ENCODE measurements at places on chromosomes 2 and 18. TPM values are rescaled to one million over a fixed set of nuclear protein-coding genes. Genes with fewer than 3 reads are reported as not detected.

DNA sequence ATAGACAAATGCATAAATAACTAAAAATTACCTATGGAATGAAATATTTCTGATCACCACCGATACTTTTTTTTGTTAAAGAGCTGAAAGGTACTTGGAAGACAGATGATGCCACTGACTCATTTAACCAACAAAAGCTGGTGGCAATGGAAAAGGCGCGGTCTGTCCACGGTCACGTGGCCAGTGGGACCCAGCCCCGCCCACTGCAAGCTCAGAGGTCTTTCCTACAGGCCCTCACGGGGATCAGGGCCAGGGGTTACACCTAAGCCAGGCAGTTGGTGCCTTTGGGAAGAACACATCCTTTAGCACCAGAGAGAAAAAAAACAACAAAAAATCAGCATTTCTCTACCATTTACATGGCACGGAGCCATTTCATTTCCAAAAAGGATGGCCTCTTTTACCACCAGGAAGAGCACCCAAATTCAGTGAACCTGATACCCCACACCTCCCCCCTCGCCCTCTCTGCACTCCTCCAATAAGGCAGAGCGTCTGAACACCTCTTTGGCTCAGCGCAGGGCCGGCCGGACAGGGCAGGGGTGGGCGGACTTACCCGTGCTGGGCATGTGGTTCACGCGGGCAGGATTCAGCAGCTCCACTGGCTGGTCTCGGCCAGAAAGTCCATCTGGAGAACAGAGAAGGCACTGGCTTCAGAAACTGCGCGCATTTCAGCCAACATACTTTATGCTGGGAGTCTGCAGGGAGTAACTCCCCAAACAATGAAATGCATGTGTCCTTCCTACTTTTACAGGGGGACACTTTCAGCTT is 164.6 kb downstream of the HDAC4 start:
- H3K27ac ChIP-seq, result no peak overlapping the region
- H3K27me3 ChIP-seq, result no peaks in the 10 kb centered on the region
- no peaks in the 10 kb centered on the region for H3K36me3 ChIP-seq

GRCh38 chr2:174485788-174486562 is 854 bp downstream of the GPR155 start:
- DNase-seq, result no peak
- H3K27ac ChIP-seq, result peak overlapping the region; percentile 77
- H3K27me3 ChIP-seq, result no peaks in the 10 kb centered on the region
- no peaks in the 10 kb centered on the region for H3K36me3 ChIP-seq
- peak overlapping the region; percentile 87 for H3K4me3 ChIP-seq

DNA sequence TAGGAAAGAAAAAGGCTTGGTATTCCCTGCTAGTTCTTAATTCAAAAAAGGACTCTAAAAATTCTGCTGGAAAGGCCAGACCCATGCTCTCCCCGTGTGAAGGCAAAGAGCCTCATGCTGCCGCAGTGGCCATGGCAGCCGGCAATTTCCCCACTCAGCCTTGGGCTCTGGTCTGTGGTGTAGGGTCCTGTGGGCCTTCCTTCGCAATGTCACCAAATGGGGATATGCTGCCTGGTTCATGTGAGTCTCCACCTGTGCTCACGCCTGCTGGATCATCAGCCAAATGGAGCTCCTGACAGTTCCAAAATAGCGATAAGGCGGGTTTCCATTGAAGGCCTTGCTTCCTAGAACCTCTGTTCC is 282.8 kb upstream of the ATP5MC3 start:
- H3K27ac ChIP-seq, result peak overlapping the region; percentile 60
- H3K27me3 ChIP-seq, result no peaks in the 10 kb centered on the region
- H3K4me1 ChIP-seq, result no peaks in the 10 kb centered on the region

- H3K4me1 ChIP-seq, result no peaks in the 10 kb centered on the region
- no peaks in the 10 kb centered on the region for H3K36me3 ChIP-seq
- no peak for DNase-seq
- no peak overlapping the region for H3K27ac ChIP-seq
- H3K4me3 ChIP-seq, result no peak overlapping the region
These were observed 367.6 kb downstream of the RND3 start for GRCh38 chr2:150119819-150120218.

- H3K36me3 ChIP-seq, result no peaks in the 10 kb centered on the region
- H3K27ac ChIP-seq, result peak overlapping the region; percentile 3
- no peak for DNase-seq
- H3K4me3 ChIP-seq, result no peak overlapping the region
These were observed 16.9 kb upstream of the HNRNPLL start for GRCh38 chr2:38619458-38620164.

- DNase-seq, result no peak
- no peaks in the 10 kb centered on the region for H3K27me3 ChIP-seq
- H3K4me3 ChIP-seq, result peak overlapping the region; percentile 25
These were observed 1.0 kb downstream of the PLEK start for GRCh38 chr2:68366083-68366560.

Gene WDR7
- 31.1 TPM for total RNA-seq

DNA sequence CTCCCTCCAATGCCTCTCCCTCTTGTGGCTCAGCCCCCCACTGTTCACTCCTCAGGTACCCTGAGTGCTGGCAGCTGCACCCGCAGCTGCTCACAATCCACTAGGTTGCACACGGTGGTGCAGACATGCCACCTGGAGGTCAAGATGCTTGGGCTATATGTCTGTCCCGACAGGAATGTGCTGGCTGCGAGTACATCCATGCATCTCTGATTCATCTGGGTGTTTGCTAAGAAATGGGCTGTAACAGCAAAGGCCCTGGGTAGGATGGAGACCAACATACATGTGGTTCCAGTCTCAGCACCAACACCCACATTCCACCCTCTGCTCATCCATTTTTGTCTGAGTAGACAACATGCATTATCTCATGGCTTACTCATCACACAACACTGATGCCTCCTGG is 31.3 kb downstream of the ANKMY1 start:
- H3K36me3 ChIP-seq, result peaks cover 8% of the 10 kb centered on the region
- no peak overlapping the region for H3K4me3 ChIP-seq
- H3K27ac ChIP-seq, result no peak overlapping the region
- DNase-seq, result no peak

DNA sequence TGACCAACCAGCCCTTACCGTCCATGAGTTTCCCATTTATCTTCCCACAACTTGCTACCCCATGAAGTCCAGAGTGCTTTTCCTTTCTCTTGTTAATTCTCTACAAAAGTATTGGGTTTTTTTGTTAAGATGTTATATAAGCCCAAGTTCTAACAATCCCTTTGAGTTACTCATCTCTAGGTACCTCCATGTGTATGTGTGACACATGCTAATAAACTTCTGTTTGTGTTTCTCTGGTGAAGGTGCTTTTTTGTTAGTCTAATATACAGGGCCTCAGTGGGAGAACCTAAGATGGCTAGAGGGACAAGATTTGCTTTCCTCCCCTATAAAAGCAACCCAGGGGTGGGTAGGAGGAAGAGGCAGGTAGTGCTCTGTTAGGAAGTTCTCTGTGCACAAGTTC is 31.8 kb upstream of the RMDN2 start:
- H3K4me1 ChIP-seq, result peaks cover 6% of the 10 kb centered on the region
- no peaks in the 10 kb centered on the region for H3K36me3 ChIP-seq
- DNase-seq, result no peak
- H3K27me3 ChIP-seq, result no peaks in the 10 kb centered on the region
- H3K27ac ChIP-seq, result no peak overlapping the region
- no peak overlapping the region for H3K4me3 ChIP-seq

DNA sequence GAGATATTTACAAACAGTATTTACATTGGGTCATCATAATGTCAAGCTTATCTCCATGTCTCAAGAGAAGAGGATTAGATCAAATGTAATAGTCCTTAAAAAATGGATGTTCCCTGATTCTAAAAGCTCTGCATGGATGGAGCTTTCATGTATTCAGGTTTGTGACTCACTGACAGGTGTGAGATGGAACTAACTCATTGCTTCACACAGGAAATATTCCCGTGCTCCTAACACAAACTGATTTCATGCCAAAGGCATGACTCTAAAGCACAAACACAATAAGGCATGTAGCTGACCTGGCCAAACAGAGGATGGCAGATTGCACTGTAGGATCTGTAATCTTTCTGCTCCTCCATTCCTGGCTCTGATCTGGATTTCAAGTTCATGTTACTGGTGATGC is 110.0 kb downstream of the ALK start:
- no peaks in the 10 kb centered on the region for H3K4me1 ChIP-seq
- no peak for DNase-seq
- H3K27ac ChIP-seq, result no peak overlapping the region
- H3K27me3 ChIP-seq, result no peaks in the 10 kb centered on the region

DNA sequence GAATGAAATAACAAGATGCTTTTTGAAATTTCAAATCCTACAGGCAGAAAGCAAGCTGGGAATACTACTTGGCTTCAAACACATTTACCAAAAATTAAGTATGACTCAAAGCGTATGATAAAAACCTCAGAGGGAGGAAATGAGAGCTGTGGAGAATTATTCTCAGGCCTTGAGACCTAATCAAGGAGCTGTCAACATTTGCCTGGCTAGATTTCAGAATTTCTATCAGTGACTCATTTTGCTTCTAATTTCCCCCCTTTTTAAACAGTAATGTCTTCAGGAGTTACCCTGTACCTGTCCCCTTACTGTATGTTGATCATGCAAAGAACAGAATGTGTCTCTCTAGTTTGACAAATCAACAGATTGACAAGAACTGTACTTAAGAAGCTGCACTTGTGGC is 1324.5 kb upstream of the DDX18 start:
- H3K36me3 ChIP-seq, result no peaks in the 10 kb centered on the region
- DNase-seq, result no peak
- H3K4me3 ChIP-seq, result no peak overlapping the region
- H3K27me3 ChIP-seq, result no peaks in the 10 kb centered on the region
- H3K27ac ChIP-seq, result no peak overlapping the region
- H3K4me1 ChIP-seq, result no peaks in the 10 kb centered on the region

DNA sequence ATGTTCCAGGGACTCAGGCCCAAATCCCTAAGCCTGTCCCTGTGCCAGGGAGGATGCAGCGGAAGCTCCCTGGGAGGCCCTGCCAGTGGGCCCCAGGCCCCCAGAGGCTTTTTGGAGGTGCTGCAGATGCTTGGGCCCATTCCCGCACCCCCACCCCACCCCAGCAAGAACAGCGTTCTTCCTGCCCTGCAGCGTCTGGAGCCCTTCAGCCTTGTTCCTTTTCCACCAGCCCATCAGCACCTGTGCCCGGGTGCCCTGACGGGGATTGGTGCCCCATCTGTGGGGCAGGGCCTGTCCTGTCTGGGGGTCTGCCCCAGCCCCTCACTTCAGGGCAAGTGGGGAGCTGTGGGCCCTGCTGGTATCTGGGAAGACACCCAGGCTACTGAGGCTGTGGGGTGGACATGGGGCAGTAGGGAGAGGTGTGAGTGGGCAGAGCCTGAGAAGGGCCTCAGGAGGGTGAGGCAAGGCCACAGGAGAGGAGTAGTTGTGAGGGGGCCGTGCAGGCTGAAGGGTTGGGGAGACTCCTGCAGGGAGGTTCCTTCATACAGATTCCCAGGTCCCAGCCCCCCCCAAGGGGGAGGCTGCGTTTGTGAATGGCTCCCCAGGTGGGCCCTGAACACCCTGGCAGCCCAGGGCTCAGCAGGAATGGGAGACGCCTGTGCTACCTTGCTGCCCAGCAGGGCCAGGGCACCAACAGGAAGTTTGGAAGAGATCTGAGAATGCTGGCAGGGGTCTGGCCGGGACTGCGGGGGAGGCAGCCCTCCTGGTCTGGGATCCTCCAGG is 2.4 kb downstream of the RNPEPL1 start:
- H3K4me1 ChIP-seq, result peaks cover 13% of the 10 kb centered on the region
- H3K27ac ChIP-seq, result no peak overlapping the region
- H3K36me3 ChIP-seq, result no peaks in the 10 kb centered on the region

GRCh38 chr18:26438980-26439379 is 109.4 kb downstream of the KCTD1 start:
- H3K27ac ChIP-seq, result no peak overlapping the region
- H3K4me3 ChIP-seq, result no peak overlapping the region
- no peak for DNase-seq
- H3K27me3 ChIP-seq, result no peaks in the 10 kb centered on the region
- H3K36me3 ChIP-seq, result no peaks in the 10 kb centered on the region

DNA sequence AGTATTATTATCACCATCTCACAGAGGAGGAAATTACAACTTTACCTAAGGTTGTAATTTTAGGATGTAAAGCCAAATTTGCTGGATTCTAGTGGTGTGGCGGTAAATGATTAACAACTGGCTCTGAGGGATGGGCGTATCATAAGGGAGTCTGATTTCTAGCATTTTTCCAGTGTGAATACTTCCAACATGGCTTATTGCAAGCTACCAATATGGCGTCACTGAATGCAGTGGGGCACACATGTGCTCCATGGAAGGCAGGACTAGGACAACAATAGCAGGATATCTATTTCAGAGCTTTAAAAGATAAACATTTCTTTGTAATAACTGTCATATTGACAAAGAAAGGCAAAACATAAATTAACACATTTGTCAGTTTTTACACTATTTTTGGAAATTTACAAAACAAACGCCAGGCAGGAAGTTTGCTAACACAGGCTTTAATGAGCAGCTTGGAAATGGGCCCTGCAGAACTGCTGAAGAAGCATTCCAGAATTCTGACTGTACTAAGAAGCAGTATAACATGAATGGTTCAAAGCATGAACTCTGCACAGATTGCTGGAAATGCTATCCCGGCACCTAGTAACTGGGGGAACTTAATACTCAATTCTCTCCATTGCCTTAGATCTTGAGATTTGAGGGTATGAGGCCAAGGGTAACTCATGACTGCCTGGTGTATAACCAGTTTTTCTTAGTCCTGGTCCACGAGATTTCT is 439.3 kb upstream of the MAP2 start:
- no peak overlapping the region for H3K4me3 ChIP-seq
- DNase-seq, result no peak
- no peaks in the 10 kb centered on the region for H3K4me1 ChIP-seq
- H3K27me3 ChIP-seq, result no peaks in the 10 kb centered on the region
- H3K27ac ChIP-seq, result no peak overlapping the region

Gene SCG2
- total RNA-seq, result not detected

Gene FEV
- not detected for total RNA-seq

DNA sequence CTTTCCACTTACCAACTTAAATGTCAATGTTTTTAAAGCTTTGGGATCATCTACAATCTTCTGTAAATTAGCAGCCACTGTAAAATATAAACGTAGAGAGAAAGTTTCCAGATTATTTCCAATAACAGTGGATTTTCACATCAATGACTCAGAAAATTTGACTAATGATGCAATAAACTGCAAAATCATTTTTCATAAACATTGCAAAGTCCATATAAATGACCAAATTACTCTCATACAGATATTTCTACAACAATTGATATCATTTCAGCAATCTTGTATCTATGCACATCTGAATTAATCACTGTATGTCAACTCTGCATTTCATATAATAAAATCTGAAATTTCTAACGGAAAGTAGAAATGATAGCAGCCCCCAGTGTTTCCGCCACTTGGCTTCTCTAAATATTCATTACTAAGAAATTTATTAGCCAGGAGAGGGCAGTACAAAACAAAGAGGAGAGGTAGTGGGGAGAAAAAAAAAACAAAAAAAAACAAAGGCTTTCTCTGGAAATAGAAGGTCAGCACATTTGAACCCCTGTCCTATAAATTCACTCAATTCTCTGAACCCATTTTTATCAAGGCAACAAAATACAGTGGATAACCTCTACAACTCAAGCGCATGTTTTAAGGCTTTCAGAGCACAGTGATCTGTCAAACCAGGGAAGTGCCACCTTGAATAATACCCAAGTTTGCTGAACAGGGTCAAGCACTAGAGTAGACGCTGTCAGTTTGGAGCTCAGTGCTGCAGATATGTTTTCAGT is 282.6 kb downstream of the STK39 start:
- no peaks in the 10 kb centered on the region for H3K27me3 ChIP-seq
- no peak overlapping the region for H3K4me3 ChIP-seq
- no peaks in the 10 kb centered on the region for H3K36me3 ChIP-seq
- DNase-seq, result no peak
- no peaks in the 10 kb centered on the region for H3K4me1 ChIP-seq

GRCh38 chr18:5622905-5623304 is 79.1 kb upstream of the EPB41L3 start:
- no peak overlapping the region for H3K4me3 ChIP-seq
- DNase-seq, result no peak
- no peaks in the 10 kb centered on the region for H3K27me3 ChIP-seq
- no peak overlapping the region for H3K27ac ChIP-seq
- H3K36me3 ChIP-seq, result no peaks in the 10 kb centered on the region
